GM23248 (cell line): ENCODE measurements at places on chromosomes 6 and 20. TPM values are rescaled to one million over a fixed set of nuclear protein-coding genes. Genes with fewer than 3 reads are reported as not detected.

The MAS1 gene
- not detected in 2 replicates for total RNA-seq

DNA sequence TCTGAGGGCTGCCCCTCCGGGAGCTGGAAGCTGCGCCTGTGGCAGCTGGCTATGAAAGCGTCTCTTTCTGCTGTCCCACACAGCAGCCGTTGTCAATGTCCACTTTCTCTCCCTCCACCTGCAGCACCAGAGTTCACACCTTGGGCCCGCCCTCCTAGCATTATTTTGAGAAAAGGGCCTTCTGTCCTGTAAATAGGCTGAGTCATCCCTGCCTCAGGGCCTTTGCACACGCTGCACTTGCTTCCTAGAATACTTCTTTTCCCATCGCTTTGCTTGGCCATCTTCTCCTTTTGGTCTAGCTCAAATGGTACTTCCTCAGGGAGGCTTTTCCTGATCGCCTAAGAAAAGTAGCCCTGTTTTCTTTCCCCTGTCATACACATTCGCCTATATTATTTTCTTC, 69.3 kb upstream of the ZNFX1 start:
- DNase-seq: no peak

GRCh38 chr20:11686195-11686594, 231.5 kb upstream of the BTBD3 start:
- DNase-seq: no peak

The PLTP gene
- 14.5 and 22.6 TPM in 2 replicates for total RNA-seq

GRCh38 chr6:93235775-93236174, 183.6 kb downstream of the EPHA7 start:
- DNase-seq: no peak

- DNase-seq: peak; percentile 90
Measured at GRCh38 chr6:1917626-1918371, 308.1 kb downstream of the FOXC1 start.

The GNMT gene
- total RNA-seq: not detected in 2 replicates

- DNase-seq: peak; percentile 50
Measured at GRCh38 chr6:3426091-3426926, 30.5 kb downstream of the SLC22A23 start.

GRCh38 chr20:24789877-24790276, 159.2 kb upstream of the CST7 start:
- DNase-seq: no peak

The PTGIS gene
- total RNA-seq: 178 and 192 TPM in 2 replicates
